ENCODE measurements at places on chromosomes 1 and 21.
A peak's percentile ranks its signal among the peaks of the same experiment; 100 is the strongest.

- DNase-seq = no peak
These were observed 33.6 kb downstream of the RPRD2 start for GRCh38 chr1:150397392-150398032.

GRCh38 chr1:22428672-22429071 lies 23.0 kb upstream of the ZBTB40 start:
- DNase-seq = peak; percentile 67

DNA sequence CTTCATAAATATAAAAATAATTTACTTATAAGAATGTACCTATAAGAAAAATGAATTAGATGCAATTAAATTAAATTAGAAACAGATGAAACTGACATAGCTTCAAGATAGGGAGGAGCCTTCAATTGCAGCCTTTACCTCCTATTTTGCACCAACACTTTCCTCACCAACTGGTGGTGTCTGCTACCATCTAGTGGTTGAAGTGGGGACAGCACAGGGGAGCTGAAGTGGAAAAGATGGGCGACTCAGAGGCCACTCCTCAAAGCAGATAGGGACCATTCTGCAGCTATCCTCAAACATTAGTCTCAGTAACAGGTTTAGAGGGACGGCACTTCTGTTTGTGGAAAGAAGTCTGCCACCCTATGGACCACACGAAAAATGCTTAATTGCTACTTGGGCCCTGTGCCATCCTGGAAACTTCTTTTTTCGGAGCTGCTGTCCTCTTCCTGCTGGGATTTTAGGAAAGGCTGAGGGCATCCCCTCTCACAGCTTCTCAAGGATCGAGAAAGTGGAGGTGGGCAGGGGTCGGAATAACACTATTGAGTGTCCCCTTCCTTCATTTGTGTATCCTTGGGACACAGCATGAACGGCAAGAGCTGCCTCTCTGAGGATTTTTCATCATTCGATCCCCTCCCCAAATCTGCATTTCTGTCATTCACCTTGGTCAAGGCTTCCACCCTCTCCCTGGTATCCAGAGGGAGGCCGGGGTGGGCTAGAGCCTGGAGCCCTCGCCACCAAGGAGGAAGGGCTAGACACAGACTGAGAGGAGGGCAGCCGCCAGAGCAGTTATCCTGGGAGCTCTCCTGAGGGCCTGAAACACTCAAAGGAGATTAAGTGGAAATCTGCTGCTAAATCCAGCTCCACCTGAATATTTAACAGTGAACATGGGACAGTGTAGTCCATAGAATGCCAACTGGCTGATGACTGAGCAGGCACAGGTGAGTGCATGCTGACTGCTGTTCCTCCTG lies 9.6 kb downstream of the PROK1 start:
- DNase-seq = peak; percentile 89

DNA sequence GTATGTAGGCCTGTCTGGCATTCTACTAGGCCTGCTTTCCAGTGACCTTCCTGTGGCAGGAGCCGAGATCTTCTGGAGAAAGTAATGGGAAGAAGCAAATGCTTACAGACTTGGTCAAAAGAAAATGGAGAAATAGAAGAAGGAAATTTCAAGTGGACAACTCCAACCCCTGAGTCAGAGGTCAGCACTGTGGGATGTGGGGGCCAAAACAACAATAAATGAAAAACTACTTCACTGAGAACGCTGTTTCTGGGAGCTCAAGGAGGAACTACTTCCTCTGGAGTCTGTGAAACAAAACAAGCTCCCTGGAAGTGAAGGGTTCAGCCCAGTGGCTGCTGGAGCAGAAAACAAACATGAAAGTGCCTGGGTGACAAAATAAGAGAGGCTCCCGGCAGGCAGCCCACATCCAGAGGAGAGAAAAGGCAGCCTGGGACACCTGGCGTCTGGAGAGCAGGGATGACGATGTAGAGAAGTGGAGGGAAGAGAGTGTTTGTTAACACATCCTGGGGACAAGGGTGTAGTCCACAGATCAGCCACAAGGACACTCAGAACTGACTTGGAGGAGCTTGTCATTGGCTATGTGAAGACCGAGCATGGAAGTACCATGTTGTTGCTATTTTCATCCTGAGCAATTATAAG lies 355.2 kb downstream of the SMYD3 start:
- no peak for DNase-seq

GRCh38 chr21:29423099-29423870 lies 124.6 kb downstream of the BACH1 start:
- no peak for DNase-seq

Data from AG20443 (cell line).